ENCODE measurements at places on chromosomes 16 and 17.

DNA sequence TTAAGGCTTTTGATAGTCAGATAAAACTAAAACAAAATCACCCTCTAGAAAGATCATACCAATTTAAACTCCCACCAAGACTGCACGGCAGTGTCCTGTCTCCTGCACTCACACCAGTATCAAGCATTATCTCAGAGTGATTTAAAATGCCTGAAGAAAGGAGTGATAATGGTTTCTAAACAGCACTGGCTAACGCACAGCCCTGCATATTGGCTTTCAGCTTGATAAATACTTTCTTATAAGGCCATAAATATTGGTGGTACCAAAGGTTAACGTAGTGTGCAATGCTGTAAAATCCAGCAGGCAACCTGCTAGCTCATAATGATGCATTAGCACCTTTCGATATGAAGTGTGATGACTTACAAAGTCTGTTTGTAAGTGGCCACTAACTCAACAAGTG, 214.3 kb downstream of the RBFOX1 start:
- no peak for DNase-seq

DNA sequence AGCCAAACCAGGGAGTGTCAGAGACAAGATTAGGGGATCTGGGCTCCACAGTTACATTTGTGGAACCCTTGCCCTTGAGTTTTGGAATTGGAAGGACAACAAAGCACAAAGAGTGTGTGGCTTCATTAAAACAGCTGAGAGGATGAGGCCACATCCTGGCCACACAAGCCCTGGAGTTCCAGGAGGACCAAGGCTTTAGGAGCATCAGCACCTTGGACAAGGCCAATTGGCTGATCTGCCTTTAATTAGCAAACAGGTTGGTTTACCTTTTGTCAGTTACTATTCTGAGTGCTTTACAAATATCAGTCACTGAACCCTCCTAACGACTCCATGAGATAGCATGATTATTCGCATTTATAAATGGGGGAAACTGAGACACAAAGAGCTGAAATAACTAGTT, 54.7 kb downstream of the SLC6A2 start:
- DNase-seq = no peak

GRCh38 chr16:75099075-75099667, 17.4 kb downstream of the LDHD start:
- DNase-seq = no peak

DNA sequence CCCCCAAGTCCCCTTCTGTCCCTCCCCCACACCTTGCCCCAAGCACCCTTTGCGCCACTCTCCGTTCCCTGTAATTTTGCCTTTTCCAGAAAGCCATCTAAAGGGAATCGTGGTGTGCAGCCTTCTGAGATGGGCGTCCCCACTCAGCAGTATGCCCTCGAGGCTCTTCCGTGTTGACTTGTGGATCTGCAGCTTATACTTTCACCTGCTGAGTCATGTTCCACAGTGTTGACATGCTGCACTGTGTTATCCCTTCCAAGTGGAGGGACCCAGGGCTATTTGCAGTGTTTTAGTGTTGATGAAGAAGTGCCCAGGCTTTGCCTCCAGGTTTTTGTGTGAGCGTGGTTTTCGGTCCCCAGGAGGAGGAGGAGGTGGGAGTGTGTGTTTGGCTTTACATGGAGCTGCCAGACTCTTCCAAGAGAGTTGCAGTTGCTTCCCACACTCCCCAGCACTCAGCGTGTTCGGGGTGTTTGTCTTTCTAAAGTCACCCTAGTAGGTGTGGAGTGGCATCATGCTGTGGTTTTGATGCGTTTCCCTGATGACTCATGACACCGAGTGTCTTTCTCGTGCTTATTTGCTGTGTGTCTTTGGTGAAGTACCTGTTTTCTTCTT, 32.1 kb upstream of the JPT2 start:
- peak; percentile 2 for DNase-seq

- no peak for DNase-seq
Measured at GRCh38 chr17:64103391-64104364, 26.3 kb downstream of the ERN1 start.

- no peak for DNase-seq
Measured at GRCh38 chr17:40457369-40457768, 14.1 kb downstream of the IGFBP4 start.

DNA sequence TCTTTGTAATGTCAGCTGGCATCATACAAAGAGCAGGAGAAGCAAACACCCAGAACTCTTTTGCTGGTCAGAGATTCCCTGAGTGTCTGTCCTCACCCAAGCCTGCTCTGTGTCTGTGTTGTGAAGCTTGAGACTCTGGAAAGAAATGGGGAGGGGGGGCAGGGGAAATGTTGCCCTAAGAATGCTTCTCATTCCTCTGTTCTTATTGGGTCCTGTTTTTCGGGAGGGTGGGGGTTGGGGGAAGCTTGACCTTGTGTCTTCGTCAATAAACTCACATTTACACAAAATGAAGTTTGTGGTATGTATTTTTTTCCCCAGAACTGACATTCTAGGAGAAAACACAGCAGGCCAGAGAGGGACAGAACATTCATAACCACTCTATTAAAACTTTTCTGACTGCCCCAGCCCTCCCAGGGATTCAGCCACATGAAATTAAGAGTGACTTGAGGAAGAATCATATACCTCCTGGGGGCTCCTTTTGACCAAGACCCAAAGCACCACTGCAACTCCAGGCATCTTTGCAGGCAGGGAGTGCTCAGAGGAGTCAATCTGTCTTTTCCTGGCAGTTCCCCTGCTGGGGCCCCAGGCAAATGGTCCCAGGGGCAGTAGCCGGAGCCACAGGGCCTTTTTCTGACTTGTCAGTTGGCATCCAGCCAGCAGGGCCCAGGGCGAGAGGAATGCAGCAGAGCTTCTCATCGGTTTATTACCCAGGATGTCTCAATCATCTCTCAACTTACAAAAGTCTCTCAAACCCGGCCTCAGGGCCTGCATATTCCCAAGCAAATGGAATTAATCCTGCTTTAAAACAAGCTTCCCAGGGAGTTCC, 5.1 kb upstream of the RASL10B start:
- no peak for DNase-seq

- no peak for DNase-seq
Measured at GRCh38 chr17:37848690-37849616, 75.3 kb upstream of the TBC1D3K start.

- DNase-seq = no peak
Measured at GRCh38 chr16:11587643-11588247, 1.0 kb upstream of the LITAF start.

DNA sequence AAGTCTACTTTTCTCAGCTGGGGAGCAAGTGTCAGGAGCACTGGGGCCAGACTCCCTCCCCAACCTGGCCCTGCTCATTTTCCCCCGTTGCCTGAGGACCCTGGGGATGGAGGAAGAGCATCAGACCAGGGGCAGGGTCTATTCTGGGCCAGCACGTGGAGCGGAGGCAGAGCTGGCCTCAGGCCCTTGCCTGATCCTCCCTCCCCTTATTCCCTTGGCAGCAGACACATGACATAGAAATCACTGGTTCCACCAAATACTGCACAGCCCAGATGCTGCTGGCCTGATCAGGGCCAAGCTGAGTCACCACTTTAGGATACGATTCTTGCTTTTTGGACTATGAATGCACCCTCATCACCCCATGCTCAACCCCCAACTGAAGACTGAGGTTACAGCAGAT, 15.8 kb upstream of the AGRP start:
- no peak for DNase-seq

GRCh38 chr16:66361604-66362135, 4.8 kb upstream of the CDH5 start:
- DNase-seq = no peak

DNA sequence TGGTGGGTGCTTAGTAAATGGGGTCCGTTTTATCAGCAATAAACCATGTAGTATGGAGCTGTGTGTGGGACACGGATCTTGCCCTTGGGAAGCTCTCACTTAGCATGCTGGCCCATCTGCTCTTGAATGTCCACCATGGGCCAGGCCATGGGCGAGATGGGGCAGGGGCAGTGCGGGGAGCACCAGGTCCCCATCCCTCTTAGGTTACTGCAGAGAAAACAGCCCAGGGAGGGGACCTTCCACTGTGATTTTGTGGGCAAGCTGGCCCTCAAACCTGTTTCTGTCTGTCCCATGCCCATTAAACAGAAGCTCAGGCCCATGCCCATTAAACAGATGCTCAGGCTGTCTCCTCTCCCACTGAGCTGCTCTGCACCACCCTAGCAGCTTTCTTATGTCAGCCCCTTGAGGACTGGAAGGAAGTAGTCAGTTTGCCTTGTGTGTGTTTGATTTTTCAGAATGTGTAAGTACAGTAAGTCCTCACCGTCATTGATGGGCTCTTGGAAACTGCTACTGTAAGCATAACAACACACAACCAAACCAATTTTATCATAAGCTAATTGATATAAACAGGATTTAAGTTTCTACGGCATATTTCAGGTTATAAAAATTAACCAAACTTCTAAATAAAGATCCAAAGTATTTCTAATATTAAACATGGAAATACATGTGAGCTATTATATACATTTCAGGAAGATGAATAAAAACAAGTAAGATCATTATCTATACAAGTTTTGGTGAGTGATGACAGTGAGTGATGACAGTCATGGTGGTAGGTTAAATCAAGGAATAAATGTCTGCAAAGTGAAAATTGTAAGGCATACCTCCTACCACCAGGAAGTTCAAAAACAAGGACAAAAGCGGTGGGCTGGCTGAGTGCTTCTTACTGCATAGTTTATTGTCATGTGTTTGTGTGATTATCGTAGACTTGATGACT, 11.5 kb downstream of the MPRIP start:
- no peak for DNase-seq

- DNase-seq = no peak
Measured at GRCh38 chr17:59725691-59726090, 18.2 kb downstream of the VMP1 start.

DNA sequence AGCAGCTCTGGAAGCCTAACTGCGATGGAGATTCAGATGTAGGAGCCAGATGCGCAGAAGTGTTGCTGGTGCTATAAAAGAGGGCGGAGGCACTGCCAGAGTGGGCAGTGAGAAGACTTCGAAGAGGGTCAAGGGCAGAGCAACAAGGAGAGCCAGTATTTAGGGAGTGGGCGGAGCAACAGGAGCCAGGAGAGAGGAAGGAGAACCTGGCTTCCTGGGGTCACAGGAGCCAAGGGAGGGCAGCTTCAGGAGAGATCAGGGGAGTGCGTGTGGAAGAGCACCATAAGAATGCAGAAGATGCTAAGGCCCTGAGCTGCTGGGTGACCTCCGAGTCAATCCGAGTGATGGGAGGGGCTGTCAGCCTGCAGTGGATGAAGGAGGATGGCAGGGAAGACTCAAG, 14.4 kb upstream of the MRPS23 start:
- no peak for DNase-seq

GRCh38 chr16:86432691-86433090, 77.6 kb upstream of the FOXF1 start:
- no peak for DNase-seq

- no peak for DNase-seq
Measured at GRCh38 chr17:72604518-72604917, 483.7 kb downstream of the SOX9 start.

- DNase-seq = no peak
Measured at GRCh38 chr17:80922580-80923160, 69.0 kb upstream of the CHMP6 start.

DNA sequence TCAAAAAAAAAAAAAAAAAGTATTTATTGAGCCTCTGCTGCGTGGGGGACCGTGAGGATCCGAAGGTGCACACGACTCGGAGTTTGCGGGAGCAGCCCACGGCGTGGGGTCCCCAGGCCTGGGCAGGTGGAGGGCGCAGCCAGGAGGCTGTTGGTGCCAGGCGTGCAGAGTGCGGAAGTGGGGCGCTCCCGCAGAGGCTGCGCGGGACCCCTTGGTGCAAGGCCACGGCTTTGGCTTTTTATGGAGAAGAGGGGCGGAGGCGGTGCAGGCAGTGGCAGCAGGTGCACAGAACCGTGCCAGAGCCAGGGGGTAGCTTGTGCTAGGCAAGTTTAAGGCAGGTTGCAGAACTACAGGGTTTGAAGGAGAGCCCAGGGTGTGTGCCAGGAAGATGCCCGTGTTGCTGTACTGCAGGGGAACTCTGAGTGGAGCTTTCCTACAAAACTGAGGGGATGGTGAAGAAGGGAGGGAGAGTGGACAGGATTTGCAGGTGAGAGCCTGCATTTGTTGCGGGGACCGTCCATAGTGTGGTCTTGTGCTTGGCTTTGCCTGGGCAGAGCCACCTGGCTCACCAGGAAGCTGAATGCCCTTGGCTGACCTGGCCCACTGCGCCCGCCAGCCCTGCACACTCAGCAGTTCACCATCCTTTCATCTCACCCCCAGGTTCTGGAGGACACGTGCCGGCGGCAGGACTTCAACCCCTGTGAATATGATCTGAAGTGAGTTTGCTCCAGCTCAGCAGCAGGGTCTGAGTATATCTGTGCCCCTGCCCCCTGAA, 1.3 kb downstream of the ASPSCR1 start:
- no peak for DNase-seq

- no peak for DNase-seq
Measured at GRCh38 chr16:3670711-3671110, 16.2 kb downstream of the DNASE1 start.

- DNase-seq = no peak
Measured at GRCh38 chr16:28522792-28523191, 16.0 kb downstream of the NUPR1 start.

- no peak for DNase-seq
Measured at GRCh38 chr16:2507052-2507659, 6.6 kb upstream of the ATP6V0C start.

DNA sequence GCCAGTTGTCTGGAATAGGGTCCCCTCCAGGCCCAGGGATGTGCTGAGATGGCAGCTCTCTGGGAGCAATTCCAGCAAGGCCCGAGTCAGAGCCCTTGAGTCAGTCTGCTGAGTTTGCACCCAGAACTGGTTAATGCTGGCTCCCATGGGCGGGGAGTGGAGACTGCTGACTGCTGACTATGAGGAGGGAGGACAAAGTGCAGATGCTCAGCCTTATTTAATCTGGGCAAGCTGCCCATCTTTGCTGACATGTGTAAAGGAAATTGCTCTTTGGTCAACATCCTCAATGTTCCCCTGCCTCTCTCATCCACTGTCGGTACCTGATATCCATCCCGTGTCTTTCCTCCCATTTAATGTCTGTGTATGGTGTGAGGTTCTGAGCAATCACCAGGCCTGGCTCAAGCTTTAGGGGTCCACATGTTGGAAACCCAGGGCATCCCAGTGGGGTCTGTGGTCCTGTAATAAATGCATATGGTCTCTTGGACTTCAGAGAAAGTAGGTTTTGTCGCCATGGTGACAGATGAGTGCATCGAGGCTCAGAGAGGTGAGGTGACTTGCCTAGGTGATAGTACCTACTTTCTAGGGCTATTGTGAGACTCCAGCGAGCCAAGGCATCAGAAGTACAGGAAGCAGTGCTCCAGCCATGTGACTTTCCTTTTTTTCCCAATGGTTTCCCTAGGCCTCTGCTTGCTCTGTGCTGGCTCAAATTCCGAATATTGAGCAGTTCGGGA, 20.0 kb upstream of the RNF135 start:
- DNase-seq = no peak

DNA sequence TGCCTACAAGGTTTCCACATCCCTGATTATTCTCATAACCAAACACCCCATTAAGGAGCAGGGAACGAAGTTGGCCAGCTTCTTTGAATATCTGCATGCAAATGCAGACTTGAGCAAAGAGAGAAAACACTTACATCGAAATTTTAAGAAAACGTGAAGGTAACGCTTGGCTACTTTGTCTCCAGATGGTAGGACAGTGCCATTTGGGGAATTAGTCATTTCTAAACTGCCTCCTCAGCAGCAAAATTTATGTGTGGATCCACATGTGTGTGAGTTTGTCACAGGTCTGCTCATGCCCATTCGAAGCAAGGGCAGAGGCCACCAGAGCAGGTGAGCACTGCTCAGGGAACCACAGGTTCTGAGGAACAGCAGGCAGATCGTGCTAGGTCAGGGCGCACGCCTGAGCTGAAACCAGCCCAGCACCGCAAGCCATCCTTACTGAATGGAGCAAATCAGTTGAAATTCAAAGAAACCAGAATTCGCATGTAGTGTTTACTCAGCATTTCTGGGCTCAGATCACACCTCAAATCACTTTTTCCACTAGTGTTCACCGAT, 80.1 kb downstream of the SOCS1 start:
- DNase-seq = no peak
